NCI-H1694 (cell line): ENCODE measurements at places on chromosomes 3 and 15.

DNA sequence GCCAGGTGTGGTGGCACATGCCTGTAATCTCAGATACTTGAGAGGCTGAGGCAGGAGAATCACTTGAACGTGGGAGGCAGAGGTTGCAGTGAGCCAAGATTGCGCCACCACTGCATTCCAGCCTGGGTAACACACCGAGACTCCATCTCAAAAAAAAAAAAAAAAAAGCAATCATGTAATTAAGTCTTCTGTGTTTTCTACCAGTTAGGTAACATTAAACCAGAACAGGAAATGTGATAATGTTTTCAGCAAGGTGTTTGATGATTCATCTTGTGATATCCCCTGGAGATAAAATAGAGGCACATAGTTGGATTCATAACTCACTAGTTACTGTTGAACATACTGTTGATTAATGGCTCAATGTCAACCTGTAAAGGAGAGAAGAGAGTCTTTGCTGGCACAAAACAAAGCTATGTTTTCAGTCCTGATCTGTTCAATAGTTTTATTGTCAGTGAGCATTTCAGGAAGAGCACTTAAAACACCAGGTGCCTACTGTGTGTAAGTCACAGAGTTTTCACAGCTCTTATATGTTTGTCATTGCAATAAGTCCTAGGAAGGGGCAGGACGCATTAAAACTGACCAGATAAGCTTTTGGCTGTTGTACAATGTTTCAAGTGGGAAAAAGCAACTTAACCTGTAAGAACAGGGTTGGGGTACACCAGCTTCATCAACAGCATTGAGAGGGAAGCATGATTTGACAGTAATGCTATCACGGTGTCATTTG, 19.5 kb downstream of the DNAJB11 start:
- DNase-seq, result no peak

DNA sequence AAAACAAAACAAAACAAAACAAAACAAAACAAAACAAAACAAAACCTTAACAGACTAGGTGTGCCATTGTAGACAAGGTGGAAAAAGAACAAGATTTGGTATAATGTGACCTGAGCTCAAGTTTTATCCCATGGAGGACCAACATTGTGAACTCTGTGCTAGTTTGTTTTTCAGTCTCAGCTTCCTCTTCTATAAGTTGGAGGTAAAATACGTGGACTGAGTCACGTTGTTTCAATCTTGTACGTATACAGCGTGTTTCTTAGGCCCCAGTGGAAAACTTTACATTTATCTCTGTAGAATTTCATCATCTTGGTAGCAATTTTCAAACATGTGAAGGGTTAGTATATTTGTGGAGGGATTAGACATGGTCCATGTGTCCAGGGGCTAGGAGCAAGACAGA, 261.6 kb downstream of the CD47 start:
- no peak for DNase-seq

DNA sequence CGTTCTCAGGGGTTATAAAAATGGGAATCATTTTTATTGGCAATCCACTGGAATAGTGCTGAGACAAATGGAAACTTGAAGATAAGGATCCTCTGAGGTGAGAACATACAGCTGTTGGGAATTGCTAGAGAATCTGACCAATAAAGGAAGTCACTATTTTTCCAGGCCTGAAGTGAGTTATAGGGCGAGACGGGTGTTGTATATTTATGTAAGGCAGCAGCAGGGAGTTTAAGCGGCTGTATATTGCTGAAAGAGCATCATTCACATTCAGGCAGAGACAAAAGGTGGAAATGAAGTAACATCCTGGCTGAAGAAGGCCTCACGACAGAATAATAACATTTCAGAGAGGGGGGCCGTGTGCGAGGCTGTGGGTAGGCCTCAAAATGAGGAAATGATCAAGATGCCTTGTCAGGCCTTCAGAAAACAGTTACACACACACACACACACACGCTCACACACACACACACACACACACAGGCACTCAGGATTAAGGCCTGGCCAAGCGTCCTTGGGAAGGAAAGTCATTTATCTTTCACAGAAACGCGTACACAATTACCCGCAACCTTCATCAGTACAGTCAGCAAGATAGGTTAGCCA, 964.9 kb upstream of the NR2F2 start:
- no peak for DNase-seq

- no peak for DNase-seq
Observed at GRCh38 chr3:29700256-29700655, 419.4 kb downstream of the RBMS3 start.

DNA sequence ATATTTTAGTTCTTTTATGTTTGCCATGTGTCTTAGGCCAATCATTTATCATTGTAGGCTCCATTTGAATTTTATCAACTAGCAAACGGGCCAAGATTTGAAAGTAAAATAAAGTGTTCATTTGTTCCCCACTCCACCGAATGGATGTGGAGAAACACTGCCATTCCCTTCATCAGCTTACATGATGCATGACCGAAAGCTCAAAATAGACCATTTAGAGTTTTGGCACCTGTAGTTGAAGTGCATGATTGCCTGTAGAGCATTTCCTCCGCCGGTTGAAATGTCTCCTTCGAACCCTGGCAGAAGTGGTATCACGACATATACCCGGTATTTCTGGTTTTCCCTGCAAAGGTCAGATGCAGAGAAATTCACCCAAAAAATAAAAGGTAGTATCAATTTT, 165.6 kb downstream of the PLD1 start:
- no peak for DNase-seq

DNA sequence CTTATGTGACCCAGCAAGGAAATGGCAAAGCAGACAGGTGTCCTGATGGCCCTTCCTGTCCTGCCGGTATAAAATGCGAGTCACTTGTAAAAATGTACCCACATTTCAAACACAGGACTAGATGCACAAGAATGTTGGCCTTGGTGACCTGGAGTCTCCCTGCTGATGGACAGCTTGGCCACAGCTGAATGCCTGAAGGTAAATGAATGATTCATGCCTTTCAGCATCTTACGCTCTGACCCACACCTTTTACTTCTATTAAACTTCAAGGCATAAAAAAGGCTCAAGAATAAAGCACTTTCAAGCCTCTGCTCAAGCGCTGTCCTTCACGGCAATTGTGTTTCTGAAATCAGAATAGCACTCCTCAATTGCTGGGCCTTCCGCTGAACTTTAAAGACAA, 228.0 kb upstream of the SLCO3A1 start:
- DNase-seq, result no peak

- no peak for DNase-seq
Observed at GRCh38 chr3:180564676-180565075, 37.3 kb upstream of the TTC14 start.

GRCh38 chr3:51340013-51340829, 44.9 kb upstream of the MANF start:
- DNase-seq, result no peak

DNA sequence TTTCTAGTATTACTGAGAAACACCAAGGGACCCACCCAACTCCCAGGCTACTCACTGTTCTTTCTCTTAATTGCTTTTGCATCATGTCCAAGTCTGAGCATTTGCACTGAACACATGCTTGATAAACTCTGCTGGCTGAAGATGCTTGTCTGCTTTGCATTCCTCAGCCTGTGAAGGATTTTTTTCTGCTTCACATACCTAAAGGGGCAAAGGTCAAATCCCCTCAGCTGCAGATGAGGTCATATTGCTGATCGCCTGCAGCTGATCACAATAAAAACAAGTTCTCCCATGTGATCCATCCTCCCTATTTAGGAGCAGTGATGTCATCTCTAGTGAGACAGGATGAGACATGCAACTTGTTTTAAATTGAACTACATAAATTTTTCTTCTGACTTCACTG, 84.6 kb upstream of the DCBLD2 start:
- DNase-seq, result no peak

DNA sequence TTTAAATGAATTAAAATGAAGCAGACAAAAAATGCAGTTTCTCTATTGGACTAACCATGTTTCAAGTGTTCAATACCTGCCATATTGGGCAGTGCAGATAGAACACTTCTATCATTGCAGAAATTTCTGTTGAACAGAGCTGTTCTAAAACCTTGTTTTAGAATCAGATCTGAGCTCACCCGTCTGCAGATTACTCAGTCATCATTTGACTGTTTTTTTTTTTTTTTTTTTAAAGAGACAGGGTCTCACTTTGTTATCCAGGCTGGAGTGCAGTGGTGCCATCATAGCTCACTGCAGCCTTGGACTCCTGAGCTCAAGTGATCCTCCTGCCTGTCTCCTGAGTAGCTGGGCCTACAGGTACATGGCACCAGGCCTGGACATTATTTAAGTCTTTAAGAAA, 128.7 kb downstream of the APBA2 start:
- DNase-seq, result no peak

DNA sequence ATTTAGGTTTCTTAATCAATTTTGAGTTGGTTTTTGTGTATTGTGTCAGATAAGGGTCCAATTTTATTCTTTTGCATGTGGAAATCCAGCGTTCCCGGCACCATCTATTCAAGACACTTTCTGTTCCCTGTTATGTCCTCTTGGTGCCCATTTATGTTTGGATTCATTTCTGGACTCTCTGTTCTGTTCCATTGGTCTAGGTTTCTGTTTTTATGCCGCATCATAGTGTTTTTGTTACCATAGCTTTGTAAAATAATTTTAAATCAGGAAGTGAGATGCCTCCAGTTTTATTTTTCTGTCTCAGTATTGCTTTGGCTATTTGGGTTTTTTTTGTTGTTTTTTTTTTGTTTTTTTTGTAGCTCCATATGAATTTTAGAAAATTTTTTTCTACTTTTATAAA, 97.1 kb downstream of the LRRC28 start:
- no peak for DNase-seq

- DNase-seq, result no peak
Observed at GRCh38 chr3:32557640-32558352, 12.9 kb downstream of the DYNC1LI1 start.

- peak; percentile 3 for DNase-seq
Observed at GRCh38 chr3:167406876-167407492, 26.9 kb upstream of the ZBBX start.

- DNase-seq, result no peak
Observed at GRCh38 chr15:34650177-34650576, 66.7 kb upstream of the GOLGA8B start.

GRCh38 chr15:39592500-39592899, 11.6 kb downstream of the THBS1 start:
- DNase-seq, result no peak

- no peak for DNase-seq
Observed at GRCh38 chr15:73858062-73858461, 15.3 kb upstream of the TBC1D21 start.

DNA sequence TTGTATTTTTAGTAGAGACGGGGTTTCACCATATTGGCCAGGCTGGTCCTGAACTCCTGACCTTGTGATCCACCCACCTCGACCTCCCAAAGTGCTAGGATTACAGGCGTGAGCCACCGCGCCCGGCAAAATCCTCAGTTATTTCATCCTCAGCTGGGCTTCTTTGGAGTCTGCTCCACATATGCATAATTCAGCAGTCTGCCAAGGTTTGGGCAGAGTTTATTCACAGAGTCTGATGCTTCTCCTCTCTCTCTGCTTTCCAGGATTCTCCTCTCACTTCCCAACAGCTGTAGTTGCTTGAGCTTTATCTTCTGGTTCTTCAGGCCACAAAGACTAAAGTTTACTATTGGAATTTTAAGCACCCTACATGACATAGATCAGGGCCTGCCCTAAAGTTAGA, 8.2 kb downstream of the ZNF106 start:
- DNase-seq, result no peak

DNA sequence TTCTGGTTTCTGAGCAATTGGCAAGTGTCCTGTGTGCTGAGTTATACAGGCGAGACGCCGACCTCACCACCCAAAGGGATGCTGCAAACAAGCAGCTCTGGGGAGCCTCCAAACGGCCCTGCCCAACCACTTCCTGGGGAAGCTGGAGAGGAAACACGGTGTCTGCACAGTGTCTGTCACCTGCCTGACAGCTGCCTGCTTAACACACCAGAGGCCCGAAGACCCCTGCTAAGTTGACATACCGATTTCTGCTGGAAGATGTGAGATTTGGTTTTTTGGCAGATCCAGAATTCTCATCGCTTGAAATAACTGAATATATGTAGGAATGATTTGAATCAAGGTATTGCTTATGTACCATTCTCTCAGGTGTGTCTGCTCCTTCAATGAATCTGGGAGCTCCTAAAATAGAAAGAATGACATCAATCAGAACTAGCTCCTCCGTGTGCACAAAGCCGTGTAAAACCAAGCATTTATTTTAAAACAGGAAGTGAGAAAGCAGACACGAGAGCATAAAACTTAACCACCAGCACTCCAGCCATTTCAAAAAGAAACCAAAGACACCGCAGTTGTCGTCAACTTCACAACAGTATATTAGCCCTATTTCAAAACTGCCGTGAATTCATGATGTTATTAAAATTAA, 27.2 kb downstream of the LRRC2 start:
- DNase-seq, result no peak

DNA sequence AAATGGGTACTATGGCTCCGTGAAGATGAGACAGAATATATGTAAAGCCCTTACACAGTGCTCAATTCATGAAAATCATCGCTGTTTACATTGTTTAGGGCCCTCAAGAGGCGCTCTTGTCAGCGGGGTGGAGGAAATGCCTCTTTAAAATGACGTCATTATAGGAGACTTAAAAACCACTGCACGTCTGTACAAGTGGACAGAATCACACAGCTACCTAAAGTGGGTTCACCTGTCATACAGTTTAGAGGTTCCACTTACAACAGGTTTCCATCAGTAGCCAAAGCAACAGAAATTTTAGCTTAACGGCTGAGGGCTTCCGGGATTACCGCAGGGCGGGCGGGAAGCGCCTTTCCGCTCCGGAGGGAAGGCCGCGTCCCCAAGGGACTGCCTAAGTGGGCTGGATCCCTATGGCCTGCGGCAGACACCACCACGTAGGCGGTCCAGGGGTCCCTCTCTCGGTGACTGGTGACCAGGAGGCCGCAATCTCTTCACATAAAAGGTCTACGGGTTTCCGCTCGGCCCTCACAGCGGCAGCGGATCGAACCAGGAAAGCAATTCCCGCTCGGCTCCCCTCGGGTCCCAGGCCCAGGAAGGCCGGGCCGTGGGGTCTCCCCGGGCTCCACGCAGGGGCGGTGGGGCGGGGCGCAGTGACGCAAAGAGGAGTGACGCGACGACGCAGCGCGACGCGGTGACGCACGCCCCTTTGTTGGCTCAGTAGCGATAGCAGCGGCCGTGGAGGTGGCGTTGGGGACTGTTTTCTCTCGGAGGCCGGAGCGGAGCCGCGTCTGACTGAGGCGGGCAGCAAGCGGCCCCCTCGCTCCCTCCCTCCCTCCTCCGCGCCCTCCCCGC, at the start of gene ARIH1:
Gene ARIH1, plus strand, starts transcription at position 717 of the 852 bp plus-strand sequence. CDS start 310 bp downstream, outside the sequence.
- peak; percentile 79 for DNase-seq

DNA sequence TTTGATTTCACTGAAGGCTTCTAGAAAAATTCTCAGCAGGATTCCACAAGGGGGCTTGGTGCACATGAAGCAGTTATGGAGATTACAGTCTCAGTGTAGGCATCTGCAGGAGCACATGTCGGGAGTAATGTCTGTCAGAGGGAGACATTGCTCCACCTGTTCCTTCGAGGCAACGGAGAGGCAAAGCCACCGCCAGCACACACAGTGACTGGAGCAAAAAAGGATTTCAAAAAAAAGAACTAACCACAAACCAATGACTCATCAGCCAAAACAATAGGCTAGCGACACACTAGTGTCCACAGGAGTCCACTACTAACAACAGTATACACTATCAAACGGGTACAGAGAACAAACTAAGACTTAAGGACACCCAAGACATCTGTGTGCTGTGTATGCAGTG, 68.9 kb downstream of the NPTN start:
- no peak for DNase-seq

- DNase-seq, result no peak
Observed at GRCh38 chr15:48530528-48530927, 115.0 kb downstream of the FBN1 start.
